ENCODE measurements at places on chromosomes 6 and 20.

GRCh38 chr6:98787961-98788360 lies 46.4 kb upstream of the POU3F2 start:
- no peak for DNase-seq

DNA sequence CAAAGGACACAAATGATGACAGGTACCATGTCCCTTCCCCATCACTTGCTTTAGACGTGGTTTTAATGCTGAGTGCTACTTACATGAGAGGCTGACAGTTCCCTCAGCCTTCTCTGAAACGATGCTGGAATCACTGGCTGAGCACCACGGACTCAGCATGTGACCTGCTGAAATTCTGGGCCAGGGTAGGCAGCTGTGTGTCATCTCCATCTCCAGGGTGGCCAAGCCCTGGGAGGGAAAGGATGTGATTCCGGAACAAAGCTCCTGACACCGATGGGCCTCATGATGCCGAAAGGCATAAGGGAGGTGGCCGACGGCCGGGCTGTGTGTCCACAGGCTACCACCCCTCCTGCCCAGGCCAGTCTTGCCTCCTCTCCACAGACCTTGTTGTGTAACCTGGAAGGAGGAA lies 184.3 kb upstream of the CST7 start:
- DNase-seq: no peak

- DNase-seq: no peak
These were observed 536.0 kb upstream of the JARID2 start for GRCh38 chr6:14709900-14710299.

DNA sequence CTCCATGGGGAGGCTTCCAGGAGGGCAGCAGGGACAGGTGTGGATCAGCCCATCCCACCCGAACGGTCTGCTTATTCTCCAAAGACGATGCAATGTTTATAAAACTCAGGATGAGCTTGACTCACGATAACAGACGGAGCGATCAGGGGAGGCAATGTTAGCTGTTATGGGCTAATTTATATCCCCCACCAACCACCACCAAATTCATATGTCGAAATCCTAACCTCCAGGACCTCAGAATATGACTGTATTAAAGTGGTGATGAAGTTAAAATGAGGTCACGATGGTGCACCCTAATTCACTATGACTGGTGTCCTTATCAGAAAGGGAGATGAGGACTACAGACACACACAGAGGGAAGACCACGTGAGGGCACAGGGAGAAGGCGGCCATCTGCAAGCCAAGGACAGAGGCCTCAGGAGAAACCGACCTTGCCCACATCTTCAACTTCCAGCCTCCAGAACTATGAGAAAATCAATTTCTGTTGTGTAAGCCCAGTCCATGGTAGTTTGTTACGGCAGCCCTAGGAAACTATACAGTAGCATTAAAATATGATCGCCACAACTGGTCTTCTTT lies 7.0 kb downstream of the ADTRP start:
- no peak for DNase-seq

DNA sequence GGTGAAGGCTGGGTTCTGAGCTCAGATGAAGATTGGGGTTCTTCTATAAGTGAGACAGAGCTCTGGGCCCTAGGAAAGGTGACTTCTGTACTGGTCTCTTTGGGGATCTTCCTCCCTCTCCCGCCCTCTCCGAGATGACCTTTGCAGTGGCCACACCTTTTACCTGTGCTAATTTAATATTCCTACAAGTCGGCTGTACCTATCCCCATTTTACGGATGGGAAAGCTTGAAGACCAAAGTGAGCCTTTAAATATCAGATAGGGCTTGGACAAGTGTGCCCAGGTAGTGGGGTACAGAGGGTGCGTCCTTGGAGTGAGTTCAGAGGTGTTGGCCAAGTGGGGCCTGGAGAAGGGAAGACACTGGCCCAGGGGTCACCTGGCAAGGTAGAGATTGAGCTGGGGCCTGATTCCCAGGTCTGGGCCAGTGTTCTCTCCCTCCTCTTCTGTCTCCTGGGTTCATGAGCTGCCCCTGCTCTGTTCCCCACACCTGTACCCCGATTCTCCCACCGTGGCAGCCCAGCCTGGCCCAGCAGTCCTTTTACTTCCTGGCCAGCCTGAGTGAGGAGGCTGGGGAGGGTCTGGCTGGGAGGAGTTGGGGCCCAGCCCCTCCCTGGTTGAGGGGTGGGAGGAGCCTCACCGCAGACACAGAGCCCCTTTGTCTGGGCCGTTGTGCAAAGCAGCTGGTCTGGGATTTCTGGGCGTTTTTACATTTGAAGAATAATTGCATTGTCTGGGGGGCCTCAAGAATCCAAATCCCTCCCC lies 152.1 kb upstream of the RNF24 start:
- DNase-seq: peak; percentile 65

DNA sequence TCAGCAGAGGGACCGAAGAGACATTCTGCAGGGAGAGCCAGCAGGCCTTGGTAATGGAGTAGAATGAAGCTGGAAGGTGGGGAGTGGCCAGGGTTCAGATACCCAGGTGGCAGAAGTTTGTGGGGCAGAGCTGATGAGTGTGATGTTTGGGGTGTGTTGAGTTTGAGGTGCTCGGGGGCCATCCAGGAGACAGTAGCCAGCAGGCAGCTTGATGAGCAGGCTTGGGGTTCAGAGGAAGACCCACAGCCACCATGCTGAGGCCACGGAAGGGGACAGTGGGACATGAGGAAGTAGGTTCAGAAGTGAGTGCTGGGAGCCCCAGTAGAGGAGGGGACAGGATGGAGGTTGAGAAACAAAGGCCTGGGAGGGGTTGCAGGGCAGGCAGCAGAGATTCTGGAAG lies 11.1 kb upstream of the FOXS1 start:
- DNase-seq: no peak

GRCh38 chr20:3659492-3660261 lies 3.5 kb downstream of the GFRA4 start:
- DNase-seq: no peak

GRCh38 chr6:136587527-136587926 lies 37.3 kb upstream of the MAP7 start:
- DNase-seq: no peak

DNA sequence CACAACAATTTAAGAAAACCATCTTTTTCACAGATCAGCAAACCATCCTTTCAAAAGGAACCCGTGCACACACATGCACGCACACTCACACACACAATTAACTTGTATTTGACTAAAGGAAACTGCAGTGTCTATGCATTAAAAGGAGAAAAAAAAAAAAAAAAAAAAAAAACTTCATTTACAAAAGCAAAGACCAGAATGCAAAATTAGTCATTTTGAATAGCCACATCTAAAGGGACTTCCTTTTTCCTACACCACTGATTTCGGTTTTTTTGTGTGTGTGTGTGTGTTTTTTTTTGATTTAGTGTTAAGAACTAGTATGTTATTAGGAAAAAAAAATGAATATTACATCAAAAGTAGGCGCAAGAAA lies 6.3 kb downstream of the ZMYND8 start:
- DNase-seq: no peak

GRCh38 chr6:153790048-153790447 lies 249.0 kb upstream of the OPRM1 start:
- DNase-seq: peak; percentile 2

DNA sequence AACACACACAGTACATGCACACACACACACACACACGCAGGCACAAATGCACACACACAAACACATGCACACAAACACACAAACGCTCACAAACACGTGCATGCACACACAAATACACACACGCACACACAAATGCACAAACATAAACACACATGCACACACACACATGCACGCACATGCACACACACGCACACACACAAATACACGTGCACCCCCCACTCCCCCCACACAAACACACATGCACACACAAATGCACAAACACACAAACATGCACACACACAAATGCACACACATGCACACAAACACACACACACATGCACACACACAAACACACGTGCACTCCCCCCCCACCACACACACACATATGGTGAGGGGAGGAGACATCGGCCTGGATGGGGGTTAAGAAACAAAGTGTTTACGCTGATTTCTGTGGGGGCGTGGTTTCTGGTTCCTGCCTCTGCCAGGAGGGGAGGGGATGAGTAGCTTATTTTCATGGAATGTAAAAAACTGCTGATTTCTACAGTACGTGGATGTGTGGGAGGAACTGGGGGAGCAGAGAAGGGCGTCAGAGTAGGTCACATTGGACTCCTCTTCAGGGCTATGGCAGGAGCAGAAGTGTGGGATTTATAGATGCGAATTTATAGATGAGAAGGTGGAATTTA lies 607.2 kb downstream of the QKI start:
- no peak for DNase-seq

- peak; percentile 20 for DNase-seq
These were observed 57.1 kb upstream of the CEP162 start for GRCh38 chr6:84284428-84285049.

DNA sequence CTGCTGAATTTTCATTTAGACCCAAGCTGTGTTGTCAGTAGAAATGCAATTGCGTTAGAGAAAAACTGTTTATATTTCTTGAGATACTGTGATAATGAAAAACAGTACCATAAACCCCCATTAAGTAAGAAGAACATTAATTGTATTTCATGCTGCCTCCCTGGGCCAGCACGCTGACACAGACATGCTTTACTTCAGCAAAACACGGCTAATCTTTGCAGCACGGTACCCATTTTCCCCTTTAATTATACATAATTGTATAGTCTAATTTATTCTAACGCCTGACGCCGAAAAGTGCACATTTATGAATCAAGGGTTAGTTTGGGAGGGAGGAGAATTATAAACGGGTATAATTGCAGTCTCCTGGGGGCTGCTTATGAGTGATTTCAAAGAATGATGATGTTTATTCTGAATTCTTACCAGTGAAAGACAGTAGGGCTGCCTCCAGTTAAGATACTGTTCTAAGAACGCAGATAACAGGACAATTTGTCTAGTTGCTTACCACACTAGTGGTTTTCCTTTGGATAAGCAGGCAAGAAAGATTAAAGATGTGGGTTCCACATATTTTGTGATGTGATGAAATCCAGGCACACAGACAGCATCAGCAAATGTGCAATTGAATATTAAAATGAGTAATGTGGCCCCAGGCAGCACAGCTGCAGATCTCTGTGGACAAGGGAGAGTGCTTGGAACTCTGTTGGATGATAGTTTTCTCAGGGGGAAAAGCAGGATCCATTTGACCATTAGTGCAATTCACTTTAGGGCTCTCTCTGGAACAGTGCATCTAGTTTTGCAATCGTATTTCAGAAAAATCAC lies 4.7 kb upstream of the SULF2 start:
- no peak for DNase-seq

- peak; percentile 55 for DNase-seq
These were observed 8.7 kb downstream of the MMP24OS start for GRCh38 chr20:35269055-35269781.

- peak; percentile 27 for DNase-seq
These were observed 271.1 kb upstream of the CHD6 start for GRCh38 chr20:41889126-41889843.

GRCh38 chr20:43507150-43508080 lies at the start of gene L3MBTL1:
Gene L3MBTL1 (plus strand): TSS chr20:43507697. CDS start chr20:43513504, 5,807 bp downstream.
- peak; percentile 54 for DNase-seq

- no peak for DNase-seq
These were observed 3.1 kb downstream of the BPIFB4 start for GRCh38 chr20:33082546-33082945.

DNA sequence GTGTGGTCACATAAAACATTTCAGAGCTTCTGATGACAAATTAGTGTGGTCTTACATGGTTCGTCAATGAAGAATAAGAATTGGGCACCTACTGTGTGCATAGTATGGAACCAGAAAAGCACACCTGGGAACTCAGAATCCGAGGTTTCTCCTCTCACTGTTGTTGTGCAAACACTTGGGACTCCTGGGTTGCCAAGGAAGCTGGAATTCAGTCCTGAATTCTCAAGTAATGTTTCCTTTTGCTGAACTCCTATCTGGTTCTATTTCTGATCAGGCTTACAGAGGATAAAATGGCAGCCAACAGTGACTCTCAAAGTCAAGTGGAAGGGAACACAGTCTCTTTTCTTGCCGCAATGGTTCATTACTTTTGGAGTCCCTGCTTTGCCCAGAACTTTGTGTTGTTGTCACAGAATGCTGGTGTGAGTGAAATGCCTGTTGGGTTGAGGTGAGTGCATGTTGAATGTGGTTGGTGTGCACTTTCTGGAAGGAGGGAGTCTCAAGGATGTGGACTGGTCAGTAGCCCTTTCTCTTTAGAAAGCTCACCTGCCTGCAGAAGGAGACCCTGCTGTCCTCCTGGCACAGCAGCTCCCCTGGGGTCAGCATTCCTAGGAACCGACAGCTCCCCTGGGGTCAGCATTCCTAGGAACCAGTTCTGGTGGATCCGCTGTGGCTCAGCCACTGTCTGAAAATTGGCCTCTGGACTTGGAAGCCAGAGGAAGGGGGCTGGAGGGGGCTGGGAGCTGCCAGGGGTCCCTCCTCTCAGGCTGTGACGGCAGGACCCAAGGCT lies 1.4 kb downstream of the UNC93A start:
- DNase-seq: no peak

DNA sequence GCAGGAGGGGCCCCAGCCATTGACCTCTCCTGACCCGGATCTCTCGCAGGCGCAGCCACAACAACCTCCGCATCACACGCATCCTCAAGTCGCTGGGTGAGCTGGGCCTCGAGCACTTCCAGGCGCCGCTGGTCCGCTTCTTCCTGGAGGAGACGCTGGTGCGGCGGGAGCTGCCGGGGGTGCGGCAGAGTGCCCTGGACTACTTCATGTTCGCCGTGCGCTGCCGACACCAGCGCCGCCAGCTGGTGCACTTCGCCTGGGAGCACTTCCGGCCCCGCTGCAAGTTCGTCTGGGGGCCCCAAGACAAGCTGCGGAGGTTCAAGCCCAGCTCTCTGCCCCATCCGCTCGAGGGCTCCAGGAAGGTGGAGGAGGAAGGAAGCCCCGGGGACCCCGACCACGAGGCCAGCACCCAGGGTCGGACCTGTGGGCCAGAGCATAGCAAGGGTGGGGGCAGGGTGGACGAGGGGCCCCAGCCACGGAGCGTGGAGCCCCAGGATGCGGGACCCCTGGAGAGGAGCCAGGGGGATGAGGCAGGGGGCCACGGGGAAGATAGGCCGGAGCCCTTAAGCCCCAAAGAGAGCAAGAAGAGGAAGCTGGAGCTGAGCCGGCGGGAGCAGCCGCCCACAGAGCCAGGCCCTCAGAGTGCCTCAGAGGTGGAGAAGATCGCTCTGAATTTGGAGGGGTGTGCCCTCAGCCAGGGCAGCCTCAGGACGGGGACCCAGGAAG lies 4.5 kb upstream of the COL9A3 start:
- DNase-seq: no peak

DNA sequence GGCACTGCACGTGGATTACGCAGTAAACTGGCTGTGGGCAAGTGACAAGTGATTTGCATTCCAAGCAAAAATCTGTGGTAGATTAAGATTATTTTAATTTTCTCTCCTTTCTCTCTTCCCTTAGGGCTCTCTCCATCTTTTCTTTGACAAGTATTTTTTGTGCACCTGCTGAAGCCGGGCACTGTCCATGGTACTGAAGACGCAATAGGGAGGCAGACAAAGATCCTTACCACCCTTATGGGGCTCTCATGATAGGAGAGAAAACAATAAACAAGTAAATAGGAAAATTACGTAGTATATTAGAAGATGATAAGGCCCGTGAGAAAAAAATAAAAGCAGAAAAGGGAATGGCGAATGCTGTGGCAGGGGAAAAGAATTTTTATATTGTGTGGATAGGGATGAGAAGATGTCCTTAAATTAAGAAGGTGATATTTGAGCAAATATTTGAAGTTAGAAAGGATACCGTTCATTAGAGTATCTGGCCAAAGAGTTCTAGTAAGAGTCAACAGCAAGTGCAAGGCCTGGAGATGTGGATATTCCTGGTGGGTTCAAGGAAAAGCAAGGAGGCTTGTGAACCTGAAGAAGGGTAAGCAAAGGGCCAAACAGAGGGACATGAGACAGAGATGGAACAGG lies 146.0 kb downstream of the LAMP5 start:
- DNase-seq: peak; percentile 8

Data from SW480 (cell line).